ENCODE measurements at places on chromosomes 6 and 20.

GRCh38 chr6:155493026-155493693 lies 37.5 kb upstream of the NOX3 start:
- DNase-seq, result no peak

DNA sequence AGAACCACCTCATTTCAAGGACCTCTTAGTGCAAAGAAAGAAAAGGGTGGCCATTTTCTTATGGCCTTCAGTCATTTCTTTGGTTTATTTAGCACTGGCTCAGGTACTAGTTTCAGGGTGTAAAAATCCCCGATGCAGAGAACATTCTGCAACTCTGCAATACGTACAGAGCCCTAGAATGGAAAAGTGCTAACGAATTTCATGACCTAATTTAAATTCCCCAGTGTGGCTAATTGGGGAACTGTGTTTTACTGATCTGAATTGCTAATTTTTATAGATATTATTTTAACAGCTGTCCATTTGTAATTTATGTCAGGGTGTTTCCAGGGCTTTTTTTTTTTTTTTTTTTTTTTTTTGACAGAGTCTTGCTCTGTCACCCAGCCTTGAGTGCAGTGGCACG lies 160.7 kb downstream of the UST start:
- no peak for DNase-seq

GRCh38 chr20:1633535-1633934 lies 13.7 kb upstream of the SIRPB1 start:
- DNase-seq, result no peak

GRCh38 chr6:122709922-122710512 lies 69.5 kb upstream of the FABP7 start:
- no peak for DNase-seq

DNA sequence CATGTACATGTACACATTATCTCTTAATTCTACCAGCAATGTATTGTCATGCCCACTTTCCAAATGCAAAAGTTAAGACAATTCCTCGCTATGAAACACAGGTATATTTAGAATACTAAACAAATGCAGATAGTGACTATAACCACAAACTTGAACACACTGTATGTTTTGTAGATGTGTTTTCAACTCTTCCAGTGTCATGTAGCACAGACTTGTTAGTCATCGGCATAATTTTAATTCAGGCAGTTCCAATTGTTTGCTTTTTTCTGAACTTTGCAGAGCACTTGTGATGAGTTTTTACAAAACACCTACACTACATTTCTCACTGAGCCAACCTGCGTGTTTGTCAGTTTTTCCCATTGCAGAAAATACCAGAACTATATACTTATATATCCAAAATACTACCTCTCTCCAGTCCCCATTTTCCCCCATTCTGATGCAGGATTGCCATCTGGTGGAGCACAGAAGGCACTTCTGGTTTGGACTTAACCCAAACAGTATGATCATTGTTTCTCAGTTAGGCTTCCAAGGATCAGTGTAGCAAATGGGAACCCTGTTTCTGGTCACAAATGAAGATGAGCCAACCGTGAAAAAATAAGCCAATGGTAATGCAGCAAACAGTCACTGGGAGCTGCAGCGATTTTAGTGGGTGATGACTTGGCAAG lies 143.4 kb downstream of the ADGRB3 start:
- DNase-seq, result no peak

- no peak for DNase-seq
Observed at GRCh38 chr20:33675136-33675959, 1.1 kb upstream of the NECAB3 start.

- no peak for DNase-seq
Observed at GRCh38 chr6:19501737-19502245, 335.4 kb upstream of the ID4 start.

GRCh38 chr6:83767033-83767432 lies 58.1 kb upstream of the SNAP91 start:
- DNase-seq, result no peak

DNA sequence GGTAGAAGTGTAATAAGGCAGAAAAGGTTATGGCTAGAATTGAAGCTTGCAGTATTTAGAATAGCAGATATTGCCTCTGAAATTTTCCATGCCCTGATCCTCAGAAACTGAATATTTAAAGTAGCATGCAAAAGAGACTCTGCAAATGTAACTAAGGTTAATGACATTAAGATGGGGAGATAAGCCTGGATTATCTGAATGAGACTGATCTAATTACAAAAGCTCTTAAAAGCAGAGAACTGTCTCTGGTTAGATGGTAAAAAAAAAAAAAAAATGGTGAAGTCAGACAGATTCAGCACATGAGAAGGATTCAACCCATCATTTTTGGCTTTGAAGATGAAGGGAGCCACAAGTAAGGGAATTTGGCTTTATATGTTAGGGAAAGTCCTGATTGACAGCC lies 503.7 kb upstream of the IRAK1BP1 start:
- DNase-seq, result no peak

GRCh38 chr6:41446907-41447545 lies 99.2 kb upstream of the FOXP4 start:
- no peak for DNase-seq

- no peak for DNase-seq
Observed at GRCh38 chr20:47785854-47786764, 828 bp upstream of the SULF2 start.

DNA sequence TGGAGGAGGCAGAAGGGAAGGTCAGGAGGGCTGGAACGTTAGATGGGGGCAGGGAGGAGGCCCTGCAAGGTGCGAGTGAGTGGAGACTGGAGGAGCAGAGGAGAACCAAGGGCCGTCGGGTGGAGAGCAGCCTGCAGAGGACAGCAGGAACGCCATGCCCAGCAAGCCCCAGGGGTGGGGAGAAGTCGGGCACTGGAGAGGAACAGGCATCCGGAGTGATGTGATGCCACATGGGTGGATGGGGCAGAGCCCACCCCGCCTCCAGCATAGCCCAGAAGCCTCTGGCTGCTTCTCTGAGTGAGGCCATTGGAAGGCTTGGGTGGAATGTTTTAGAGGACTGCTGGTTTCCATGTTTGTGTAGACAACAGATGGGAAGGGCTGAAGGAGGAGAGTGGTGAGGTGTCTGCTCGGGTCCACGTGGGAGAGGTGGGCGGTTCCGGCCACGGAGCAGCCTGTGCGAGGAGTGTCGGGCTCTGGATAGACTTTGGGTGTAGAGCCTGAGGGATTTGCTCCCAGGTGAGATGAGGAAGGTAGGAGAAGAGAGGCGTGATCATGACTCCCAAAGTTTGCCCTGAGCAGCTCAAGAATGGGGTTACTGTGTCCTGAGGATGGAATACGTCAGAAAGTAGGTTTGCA lies 221.4 kb downstream of the SMOC2 start:
- no peak for DNase-seq

- DNase-seq, result no peak
Observed at GRCh38 chr6:159819932-159820640, 20.0 kb downstream of the PNLDC1 start.

DNA sequence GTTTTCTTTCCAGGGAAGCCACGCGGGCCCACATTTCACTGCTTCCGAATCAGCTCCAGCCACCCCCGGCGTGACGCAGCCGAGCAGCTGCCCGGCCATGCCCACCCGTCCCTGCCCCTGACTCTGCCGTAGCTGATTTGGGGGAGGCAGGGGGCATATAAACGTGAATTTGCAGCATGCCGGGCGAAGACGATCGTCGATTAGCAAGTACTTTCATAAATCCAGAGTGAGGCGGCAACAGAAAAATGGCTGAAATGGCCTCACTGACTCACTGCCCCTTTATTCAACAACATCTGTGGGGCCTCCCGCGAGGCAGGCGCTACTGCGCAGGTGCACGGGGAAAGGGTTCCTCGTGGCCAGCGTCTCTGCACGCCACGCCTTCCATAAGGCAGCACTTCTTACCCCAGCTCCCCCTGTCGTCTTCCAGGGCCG lies 118.0 kb downstream of the DLL1 start:
- no peak for DNase-seq

DNA sequence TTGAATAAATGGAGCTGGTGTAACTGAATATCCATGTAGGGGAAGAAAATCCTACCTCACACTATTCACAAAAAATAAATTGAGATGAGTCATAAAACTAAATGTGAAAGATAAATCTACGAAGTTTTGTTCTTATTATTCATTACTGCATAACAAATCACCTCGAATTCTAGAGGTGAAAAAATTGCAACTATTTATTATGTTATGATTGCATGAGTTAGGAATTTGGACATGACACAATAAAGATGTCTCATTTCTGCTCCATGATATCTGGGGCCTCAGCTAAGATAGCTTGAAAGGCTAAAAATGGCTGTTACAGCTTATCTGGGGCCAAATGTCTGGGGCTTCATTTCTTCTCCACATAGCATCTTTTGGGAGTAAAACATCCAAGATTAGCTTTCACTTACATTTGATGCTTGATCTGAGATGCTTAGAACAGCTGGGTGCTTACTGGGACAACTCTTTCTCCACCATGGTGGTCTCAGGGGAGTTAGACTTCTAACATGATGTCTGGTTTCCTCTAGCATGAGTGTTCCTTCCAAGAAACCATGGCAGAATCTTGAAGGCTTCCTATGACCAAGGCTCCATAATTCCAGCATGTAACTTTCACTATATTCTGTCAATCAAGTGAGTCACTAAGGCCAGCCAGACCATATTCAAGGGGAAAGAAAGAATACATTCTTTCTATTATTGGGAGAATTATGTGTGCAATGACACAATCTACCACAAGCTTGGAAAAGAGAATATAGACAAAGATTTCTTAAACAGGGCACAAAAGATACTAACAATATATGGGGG lies 30.1 kb downstream of the OR2B6 start:
- no peak for DNase-seq

- DNase-seq, result no peak
Observed at GRCh38 chr6:116364321-116364720, 6.4 kb upstream of the DSE start.

- DNase-seq, result no peak
Observed at GRCh38 chr20:56628015-56628872, 862 bp upstream of the TFAP2C start.

- no peak for DNase-seq
Observed at GRCh38 chr20:41671143-41671542, 53.0 kb upstream of the CHD6 start.

DNA sequence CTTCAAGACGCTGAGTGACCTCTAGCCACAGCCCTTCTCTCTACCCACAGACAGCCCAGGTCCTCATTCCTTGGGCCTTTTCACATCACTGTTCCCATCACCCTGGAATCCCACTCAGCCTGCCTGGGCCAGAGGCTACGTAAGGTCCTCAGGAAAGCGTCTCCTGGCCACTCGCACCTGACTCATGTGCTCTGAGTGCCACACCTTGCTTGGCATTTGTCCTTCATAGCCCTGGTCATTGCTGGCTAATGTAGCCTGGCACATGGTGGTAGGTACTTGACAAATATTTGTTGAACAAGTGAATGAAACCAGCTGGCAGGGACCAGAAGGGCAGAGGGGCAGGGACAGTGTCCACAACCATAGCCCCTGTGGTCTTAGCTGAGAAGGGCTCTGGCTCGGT lies 50.6 kb upstream of the FANCE start:
- no peak for DNase-seq

DNA sequence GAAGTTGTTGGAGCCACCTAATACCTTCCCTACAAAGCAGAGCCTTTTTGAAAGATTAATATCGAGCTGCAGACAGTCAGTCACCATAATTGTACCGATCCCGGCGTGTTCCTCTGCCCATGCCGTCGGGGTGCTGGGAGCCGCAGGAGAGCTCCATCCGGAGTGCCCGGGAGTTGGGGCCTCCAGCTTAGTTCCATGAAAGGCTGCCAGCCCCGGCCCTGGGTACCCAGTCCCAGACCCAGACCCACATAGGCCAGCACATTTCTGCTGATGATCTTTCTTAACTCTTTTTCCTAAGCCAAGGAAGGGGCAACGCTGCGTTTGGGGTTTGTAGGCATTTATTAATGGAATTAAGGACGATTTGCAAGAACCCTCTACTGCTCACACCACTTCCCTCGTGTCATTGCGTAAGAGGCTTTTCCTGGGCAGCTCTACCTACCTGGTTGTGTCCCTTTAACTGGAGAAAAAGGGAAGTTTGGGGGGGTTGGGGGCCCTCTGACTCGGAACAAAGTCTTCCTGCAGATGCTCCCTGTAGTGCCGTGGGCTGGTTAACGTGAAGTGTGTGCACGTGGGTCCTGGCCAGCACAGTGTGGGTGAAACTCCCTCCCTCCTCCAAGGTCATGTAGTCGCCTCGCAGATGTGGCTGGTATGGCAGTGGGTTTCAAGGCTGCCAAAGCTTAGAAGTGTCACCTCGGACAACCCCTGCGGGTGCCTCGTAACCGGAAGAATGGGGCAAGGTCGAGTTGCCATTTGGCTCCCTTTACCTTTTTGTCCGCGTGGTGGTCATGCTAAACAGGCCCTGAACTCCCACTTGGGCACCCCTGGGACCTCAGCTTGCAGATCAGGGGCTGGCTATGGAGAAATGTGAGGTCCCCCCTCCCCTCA lies 54.3 kb upstream of the APCDD1L start:
- DNase-seq, result no peak

DNA sequence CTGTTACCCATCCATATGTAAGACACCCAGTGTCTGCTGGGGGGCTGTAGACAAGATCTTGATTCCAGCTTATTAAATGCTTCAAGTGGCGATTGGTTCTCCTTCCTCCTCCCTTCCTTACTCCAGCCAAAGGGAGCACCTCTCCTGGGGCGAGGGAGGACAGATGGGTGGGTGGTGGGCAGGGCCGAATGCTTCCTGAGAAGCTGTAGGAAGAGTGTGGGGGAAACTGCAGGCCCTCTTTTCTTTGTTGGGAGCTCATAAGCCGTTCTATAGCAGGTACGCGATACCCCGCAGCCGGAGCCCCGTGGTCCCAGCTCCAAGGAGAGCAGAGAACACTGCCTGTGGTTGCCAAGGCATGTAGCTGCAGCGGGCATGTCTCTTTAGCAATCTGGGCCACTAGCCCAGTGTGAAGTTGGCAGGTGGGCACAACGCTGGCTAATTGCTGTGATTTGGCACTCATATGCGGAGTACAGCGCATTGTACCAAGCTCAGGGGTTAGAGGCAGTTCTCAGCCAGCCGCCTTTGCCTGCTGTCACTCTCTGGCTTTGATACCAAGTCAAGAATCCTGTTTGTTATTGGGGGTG lies 14.7 kb upstream of the KCNG1 start:
- no peak for DNase-seq

All from stimulated activated CD8-positive, alpha-beta memory T cell treated with anti-CD3 and anti-CD28 coated beads, Interleukin-4, amount 100 ng/mL, for 1 hour (primary cell).